Ureter (tissue), 1 donor: ENCODE measurements at places on chromosomes 16 and 17. TPM values are rescaled to one million over a fixed set of nuclear protein-coding genes. Genes with fewer than 3 reads are reported as not detected.

GRCh38 chr16:66419527-66419926 lies 7.6 kb upstream of the BEAN1 start:
- DNase-seq = no peak

The C17orf107 gene
- 4.6 TPM for total RNA-seq

The SEC14L1 gene
- 66.7 TPM for total RNA-seq

DNA sequence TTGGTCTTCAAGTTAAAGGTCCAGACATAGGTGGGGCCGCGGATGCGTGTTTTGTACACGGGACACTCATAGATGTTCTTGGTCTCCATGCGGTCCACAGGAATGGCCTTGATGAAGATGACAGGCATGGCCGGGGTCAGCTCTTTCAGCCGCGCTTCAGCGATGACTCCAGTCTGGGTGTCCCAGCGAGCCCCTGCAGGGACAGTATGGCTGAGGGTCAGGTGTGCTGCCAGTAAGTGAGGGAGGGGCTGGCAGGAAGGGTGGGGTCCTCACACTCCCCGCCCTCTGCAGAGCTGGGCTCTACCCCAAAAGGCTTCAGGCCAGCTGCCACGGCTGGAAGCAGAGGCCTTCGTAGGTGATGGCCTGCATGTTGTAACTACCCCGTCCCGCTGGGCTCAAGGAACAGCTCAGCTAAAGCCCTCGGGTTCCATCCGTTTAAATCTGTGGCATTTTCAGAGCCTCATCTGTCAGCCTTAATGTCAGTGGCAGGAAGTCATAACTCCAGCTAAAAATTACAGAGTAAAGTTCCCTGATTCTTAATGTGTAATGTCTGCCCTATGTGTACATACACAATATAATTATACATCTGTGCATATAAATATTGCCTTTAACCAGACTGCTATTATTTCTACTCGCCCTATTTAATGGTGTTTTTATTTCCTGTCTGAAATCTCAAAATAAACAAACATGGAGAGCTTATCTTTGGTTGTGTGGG lies 45.7 kb downstream of the PGS1 start:
- no peak for DNase-seq

The DPEP2 gene
- total RNA-seq = 7.0 TPM

DNA sequence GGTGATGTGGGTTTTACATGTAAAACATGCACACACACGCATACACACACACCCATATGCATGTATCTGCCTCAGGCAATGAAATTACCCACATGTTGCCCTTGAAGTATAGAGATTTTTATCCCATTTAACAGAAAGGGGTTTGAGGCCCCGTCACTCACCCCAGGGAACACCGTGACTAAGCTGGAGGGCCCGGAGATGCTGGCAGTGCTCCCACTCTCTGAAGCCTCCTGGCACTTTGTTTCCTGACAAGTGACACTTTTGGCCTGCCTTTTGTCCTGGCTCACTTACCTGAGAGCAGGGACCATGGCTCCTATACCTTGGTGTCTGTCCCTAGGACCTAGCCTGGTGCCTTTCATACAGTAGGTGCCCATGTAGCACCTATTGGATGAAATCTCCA lies 50.0 kb upstream of the TNRC6C start:
- DNase-seq = no peak

The SPNS2 gene
- total RNA-seq = 30.0 TPM

- no peak for DNase-seq
Observed at GRCh38 chr16:58269526-58269925, 25.3 kb downstream of the PRSS54 start.

DNA sequence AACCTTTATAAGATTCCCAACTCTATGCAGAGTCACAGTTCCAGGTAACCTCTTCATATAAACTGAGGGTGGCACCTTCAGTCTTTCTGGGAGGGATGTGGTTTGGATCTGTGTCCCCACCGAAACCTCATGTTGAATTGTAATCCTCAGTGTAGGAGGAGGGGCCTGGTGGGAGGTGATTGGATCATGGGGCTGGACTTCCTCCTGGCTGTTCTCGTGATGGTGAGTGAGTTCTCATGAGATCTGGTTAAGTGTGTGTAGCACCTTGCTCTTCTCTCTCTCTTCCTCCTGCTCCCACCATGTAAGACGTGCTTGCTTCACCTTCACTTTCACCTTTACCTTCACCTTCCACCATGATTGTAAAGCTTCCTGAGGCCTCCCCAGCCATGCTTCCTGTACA lies 30.5 kb downstream of the HS3ST2 start:
- no peak for DNase-seq

DNA sequence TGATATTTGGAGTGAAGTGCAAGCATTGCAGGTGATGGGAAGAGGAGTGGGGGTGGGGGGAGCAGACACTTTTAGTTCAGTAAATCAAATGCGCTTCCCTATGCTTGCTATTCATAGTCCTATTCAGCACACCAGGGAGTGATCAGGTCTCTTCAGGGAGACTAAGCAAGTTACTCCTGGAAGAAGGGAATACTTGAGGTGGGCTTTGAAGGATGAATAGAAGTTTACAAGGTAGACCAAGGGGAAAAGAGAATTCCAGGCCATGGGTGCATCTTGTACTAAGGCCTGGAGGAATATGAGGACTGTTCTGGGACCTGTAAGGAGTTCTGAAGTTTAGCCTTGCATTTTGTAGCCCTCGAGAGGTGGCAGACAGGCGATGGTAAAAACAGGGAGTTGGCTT lies 40.1 kb upstream of the LGALS9 start:
- DNase-seq = no peak

DNA sequence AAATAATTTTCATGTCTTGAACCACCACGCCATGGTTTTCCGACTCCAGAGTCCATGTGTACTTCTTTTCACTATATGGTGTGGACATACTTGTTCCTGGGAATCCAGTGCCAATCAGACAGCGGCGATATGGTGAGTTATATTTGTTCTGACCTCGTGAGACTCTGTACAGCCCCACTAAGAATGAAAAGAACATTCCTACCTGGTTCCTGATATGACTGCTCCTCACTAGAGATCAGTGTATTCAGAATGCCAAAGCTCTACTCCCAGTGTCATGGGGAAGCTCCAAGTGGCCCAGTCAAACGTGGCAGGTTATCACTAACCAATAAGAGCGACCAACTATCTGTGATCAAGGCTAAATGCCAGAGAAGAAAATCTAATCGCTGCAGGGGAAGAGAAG lies 6.1 kb downstream of the C16orf46 start:
- DNase-seq = no peak

- no peak for DNase-seq
Observed at GRCh38 chr17:6408276-6408675, 26.6 kb downstream of the AIPL1 start.

DNA sequence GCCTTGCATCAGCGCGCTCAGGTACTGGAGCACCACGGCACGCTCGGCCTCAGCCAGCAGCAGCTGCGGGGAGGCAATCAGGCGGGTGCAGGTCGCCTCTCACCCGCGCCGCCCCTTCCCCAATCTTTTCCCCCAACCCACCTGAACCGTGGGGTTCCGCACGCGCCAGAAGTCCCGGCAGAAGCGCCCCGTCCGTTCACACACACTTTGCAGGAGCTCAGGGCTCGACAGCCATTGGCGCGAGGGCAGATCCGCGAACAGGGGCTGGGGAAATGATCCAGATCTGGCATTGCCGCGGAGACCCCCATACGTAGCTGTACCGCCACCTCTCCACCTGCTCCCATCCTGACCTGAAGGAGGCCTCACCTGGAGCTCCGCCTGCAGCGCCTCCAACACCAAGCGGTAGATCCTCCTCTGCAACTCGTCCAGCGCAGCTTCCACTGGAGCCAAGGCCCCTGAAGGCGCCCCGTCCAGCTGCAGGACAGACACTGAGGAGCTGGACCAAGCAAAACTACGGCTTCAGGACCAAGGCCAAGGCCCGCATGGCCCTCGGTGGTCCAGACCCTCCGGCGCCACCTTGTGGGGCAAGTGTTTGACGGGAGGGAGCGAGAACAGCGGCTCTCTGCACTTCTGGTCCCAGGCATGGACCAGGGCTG lies 1.4 kb upstream of the MATCAP1 start:
- DNase-seq = peak; percentile 93

DNA sequence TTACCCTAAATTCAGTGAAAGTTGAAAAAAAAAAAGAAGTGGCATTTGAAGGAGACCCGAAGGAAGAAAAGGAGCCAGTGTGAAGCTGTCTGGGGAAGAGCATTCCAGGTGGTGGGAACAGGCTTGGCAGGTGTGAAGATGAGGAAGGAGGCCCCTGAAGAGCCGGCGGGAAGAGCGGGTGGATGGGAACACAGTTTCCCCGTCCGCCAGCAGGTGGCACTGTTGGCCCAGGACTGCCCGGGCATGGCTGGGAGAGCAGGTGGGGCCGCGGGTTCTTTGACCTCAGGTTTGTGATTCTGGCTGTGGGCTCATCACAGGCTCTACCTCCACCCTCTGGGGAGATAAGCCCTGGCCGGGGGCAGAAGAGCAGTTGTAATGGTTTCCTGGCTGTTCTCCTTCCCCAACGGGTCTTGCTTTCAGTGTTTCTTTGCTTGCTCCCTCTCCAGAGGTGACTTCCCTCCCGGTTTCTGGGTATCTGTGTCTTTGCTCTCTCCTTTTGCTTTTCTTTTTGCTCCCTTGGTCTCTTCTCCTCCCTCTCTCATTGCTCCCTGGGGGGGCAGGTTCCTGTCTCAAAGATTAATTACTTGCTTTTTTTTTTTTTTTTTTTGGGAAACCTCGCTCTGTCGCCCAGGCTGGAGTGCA lies 32.3 kb downstream of the RAP1GAP2 start:
- peak; percentile 69 for DNase-seq

The CHST5 gene
- 0.26 TPM for total RNA-seq

GRCh38 chr17:45224671-45225050 lies 3.0 kb downstream of the FMNL1 start:
- no peak for DNase-seq

DNA sequence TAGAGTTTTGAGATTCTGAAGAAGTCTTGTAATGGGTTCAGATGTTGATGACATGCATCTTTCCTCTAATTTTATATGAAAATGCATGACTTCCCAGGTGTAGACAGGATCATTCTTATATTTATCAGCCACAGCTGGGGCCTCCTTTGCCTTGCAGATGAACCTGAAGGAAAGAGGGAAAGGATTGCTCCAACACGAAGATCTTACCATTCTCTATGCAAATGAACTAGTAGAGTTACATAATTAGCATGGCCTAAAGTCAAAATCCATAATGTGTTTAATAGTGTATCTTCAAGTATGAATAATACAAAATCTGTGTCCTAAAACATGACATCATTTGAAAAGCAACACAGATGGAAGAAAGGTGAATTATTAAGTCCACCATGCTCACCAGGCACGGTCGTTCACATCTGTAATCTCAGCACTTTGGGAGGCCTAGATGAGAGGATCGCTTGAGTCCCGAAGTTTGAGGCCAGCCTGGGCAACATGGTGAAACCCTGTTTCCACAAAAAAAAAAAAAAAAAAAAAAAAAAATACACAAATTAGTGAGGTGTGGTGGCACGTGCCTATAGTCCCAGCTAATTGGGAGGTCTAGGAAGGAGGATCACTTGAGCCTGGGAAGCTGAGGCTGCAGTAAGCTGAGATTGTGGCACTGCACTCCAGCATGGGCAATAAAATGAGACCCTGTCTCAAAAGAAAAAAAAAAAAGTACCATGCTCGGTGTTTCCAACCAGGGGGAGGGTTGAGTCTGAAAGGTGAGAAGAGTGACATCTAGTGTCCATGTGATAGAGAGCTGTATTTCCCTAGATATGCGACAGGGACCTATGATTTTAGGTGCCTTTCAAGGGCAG lies 6.3 kb downstream of the VWA3A start:
- no peak for DNase-seq

DNA sequence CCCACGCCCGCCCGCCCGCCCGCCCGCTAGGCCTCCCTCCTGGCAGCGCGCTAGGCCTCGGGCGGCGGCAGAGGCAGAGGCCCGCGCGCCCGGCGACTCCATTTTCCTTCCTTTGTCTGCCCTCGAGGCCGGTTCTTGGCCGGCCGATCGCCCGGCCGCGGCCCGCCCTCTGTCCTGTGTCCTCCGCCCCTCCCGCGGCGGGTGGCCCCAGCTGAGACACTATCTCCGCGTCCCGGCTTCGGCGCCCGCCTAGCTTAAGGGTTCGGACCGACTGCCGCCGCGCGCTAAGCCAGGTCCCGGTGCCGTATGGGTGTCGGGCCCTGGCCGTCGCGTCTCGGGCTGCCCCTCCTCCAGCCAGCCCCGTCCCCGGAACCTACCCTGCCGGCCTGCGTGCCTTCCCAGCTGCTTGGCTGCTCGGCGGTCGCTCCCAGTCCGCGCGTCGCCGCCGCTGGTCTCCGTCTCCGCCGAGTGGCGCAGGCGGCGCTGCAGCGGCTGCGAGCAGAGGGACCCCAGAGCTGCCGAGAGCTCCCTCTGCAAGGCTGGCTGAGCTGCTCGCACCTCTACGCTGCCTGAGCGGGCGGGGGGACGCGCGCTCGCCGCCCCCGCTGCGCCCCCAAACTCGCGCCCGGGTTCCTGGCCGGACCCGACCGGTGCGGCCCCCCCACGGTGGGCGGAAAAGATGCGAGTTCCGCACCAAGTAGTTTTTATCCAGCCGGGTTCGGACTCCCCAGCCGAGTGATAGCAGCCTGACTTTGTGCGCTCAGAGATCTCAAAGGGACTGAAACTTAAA lies 787 bp downstream of the CTCF start:
- DNase-seq = no peak

The EFCAB13 gene
- total RNA-seq = 15.4 TPM

GRCh38 chr17:82281502-82282238 lies 8.2 kb upstream of the CSNK1D start:
- DNase-seq = no peak

The CEP295NL gene
- total RNA-seq = 5.2 TPM

- DNase-seq = no peak
Observed at GRCh38 chr16:77227745-77228144, 28.5 kb downstream of the SYCE1L start.

The CYB5B gene
- total RNA-seq = 152 TPM

The MMP25 gene
- 0.78 TPM for total RNA-seq

DNA sequence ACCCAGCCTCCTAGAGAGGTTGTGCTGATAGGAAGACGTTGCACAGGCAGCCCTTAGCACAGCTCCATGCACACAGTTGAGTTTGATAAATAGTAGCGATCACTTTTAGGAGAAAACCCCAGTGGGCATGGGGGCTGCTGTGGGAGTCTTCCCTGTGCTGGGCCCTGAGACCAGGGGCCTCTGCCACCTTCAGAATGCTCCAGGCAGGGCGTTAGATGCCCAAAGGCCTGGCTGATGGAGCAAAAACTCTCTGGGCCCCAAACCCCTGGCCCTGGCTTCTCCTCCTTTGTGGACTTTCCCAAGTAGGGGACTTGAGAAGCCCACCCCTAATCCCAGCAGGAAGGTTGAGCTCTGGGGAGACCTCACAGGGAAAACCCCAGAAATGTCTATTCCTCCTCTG lies 14.3 kb upstream of the SLC4A1 start:
- DNase-seq = no peak

The HCRT gene
- not detected for total RNA-seq

The SHPK gene
- 22.8 TPM for total RNA-seq
